Mesangial cell (primary cell): ENCODE measurements at places on chromosomes 7 and 10. TPM values are rescaled to one million over a fixed set of nuclear protein-coding genes. Genes with fewer than 3 reads are reported as not detected.

ANKRD7 gene
- 1.6 and 2.3 TPM in 2 replicates for total RNA-seq

TNKS2 gene
- total RNA-seq: 21.0 and 26.0 TPM in 2 replicates

RELN gene
- 3.1 and 10.1 TPM in 2 replicates for total RNA-seq

LRIT1 gene
- total RNA-seq: not detected in 2 replicates

C10orf67 gene
- under 0.01 and 0.38 TPM in 2 replicates for total RNA-seq

AKR1C4 gene
- total RNA-seq: not detected in 2 replicates

STEAP1 gene
- 0.63 and 3.6 TPM in 2 replicates for total RNA-seq

FAM25A gene
- not detected in 2 replicates for total RNA-seq

ZNF804B gene
- total RNA-seq: not detected in 2 replicates

GPR26 gene
- not detected in 2 replicates for total RNA-seq

SSC4D gene
- total RNA-seq: 3.1 and 21.9 TPM in 2 replicates

NEUROG3 gene
- total RNA-seq: not detected in 2 replicates

OPN4 gene
- not detected in 2 replicates for total RNA-seq

CYP3A7 gene
- not detected in 2 replicates for total RNA-seq

OR2A5 gene
- total RNA-seq: not detected in 2 replicates
